ENCODE measurements at places on chromosomes 4 and X.

DNA sequence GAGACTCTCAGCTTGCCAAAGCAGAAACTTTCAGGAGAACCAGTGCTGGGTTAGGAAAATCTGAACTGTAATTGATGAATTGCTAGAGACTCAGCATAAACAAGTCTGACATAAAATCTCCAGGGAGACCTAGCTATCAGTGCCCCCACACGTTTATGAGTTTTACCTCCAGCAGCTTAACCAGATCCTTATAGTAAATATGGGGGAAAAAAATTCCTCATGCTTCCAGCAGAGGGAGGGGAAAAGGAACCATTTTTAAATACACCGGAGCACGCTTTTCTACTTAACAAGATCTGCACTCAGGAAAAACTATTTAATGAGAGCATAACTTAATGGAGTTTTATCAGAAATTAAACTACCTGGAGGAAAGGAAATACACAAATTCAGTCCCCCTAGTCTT, 1040.7 kb upstream of the INTU start:
- no peak for DNase-seq
- H3K4me3 ChIP-seq, result no peak overlapping the region

GRCh38 chr4:59969909-59970308, 1230.2 kb upstream of the ADGRL3 start:
- H3K36me3 ChIP-seq, result no peaks in the 10 kb centered on the region
- no peak overlapping the region for H3K27ac ChIP-seq
- H3K4me1 ChIP-seq, result no peaks in the 10 kb centered on the region
- no peak for DNase-seq
- no peaks in the 10 kb centered on the region for H3K27me3 ChIP-seq
- H3K4me3 ChIP-seq, result no peak overlapping the region

- no peaks in the 10 kb centered on the region for H3K36me3 ChIP-seq
- no peak overlapping the region for H3K4me3 ChIP-seq
- no peak for DNase-seq
- H3K27me3 ChIP-seq, result no peaks in the 10 kb centered on the region
- H3K27ac ChIP-seq, result no peak overlapping the region
Measured at GRCh38 chrX:12378706-12379105, 240.4 kb downstream of the FRMPD4 start.

GRCh38 chr4:9792381-9792780, 10.9 kb downstream of the DRD5 start:
- H3K36me3 ChIP-seq, result no peaks in the 10 kb centered on the region
- H3K27ac ChIP-seq, result no peak overlapping the region
- H3K4me1 ChIP-seq, result no peaks in the 10 kb centered on the region

DNA sequence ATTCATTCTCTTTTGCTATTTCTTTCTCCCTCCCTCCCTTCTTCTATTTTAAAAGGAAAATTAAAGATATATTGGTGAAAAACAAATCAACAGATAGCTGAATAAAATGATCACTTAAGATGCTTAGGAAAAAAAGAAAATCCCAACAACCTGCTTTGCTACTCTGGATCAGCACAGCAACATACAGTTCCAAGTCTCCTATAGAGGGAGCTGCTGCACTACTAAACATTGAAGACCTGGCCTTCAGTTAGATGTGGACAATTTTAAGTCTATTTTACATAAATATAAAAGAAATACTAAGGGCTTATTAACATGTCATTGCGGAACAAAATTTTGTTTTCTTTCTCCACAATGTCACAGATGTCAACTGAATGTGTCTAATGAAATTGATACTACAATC, 226.4 kb downstream of the MAGEB5 start:
- H3K27me3 ChIP-seq, result no peaks in the 10 kb centered on the region

- no peaks in the 10 kb centered on the region for H3K27me3 ChIP-seq
- no peak overlapping the region for H3K4me3 ChIP-seq
- DNase-seq, result no peak
- no peak overlapping the region for H3K27ac ChIP-seq
Measured at GRCh38 chr4:26181616-26182015, 139.2 kb upstream of the RBPJ start.

DNA sequence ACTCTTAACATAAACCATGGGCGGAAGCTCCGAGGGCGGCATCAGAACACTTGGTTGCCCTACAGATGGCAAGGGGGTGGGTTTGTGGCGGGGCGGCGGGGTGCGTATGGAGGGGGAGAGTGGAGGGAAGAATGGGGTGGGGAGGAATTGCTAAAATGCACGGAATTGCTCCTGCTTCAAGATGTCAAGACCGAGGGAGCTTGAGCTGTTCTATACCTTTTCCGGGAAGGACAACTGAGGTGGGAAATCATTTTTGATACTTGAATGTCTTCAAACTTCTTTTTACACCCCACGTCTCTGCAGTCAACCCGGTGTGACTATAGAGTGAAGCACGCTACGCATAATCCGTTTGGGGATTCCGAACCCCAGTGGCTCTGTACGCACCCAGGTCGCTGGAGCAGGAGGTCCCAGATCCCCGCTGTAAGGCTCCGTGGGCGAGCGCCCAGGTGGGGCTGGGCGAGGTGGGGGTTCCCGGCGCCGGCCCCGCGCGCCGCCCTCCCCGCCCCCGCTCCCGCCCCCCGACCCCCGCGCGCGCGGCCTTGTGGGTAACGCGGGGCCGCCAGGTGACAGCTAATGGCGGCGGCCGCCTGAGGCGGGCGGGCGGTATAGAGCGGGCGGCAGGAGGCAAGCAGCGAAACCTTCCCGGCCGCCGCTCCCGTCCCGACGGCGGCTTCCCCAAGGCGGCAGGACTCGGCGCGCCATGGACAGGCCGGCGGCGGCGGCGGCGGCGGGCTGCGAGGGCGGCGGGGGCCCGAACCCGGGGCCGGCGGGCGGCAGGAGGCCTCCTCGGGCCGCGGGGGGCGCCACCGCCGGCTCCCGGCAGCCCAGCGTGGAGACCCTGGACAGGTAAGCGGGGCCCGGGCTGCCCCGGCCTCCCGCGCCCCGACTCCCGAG, at the start of gene MTMR1:
Gene MTMR1, plus strand, starts transcription at position 566 of the 894 bp plus-strand sequence. Its CDS starts 135 bp downstream, at position 701.
- H3K4me1 ChIP-seq, result peaks cover 3% of the 10 kb centered on the region
- no peak for DNase-seq
- H3K27ac ChIP-seq, result no peak within 1 kb of the TSS
- H3K4me3 ChIP-seq, result peak within 1 kb of the TSS; percentile 58

GRCh38 chr4:179291657-179292056, 1849.4 kb upstream of the AGA start:
- H3K27ac ChIP-seq, result no peak overlapping the region
- H3K4me1 ChIP-seq, result no peaks in the 10 kb centered on the region
- no peak overlapping the region for H3K4me3 ChIP-seq
- no peak for DNase-seq
- H3K27me3 ChIP-seq, result no peaks in the 10 kb centered on the region

GRCh38 chrX:154046031-154046781, 26.5 kb upstream of the IRAK1 start:
- no peaks in the 10 kb centered on the region for H3K27me3 ChIP-seq
- DNase-seq, result peak; percentile 17
- no peak overlapping the region for H3K4me3 ChIP-seq

GRCh38 chr4:148302416-148302815, 139.8 kb downstream of the NR3C2 start:
- DNase-seq, result no peak
- no peak overlapping the region for H3K27ac ChIP-seq
- no peak overlapping the region for H3K4me3 ChIP-seq
- no peaks in the 10 kb centered on the region for H3K36me3 ChIP-seq
- H3K27me3 ChIP-seq, result no peaks in the 10 kb centered on the region

GRCh38 chr4:71867598-71867997, 83.7 kb upstream of the GC start:
- H3K27ac ChIP-seq, result no peak overlapping the region
- no peak overlapping the region for H3K4me3 ChIP-seq
- DNase-seq, result no peak
- H3K27me3 ChIP-seq, result no peaks in the 10 kb centered on the region
- no peaks in the 10 kb centered on the region for H3K4me1 ChIP-seq

GRCh38 chr4:33086331-33086925, 2366.3 kb downstream of the PCDH7 start:
- H3K27ac ChIP-seq, result no peak overlapping the region
- no peak overlapping the region for H3K4me3 ChIP-seq
- H3K4me1 ChIP-seq, result peaks cover 5% of the 10 kb centered on the region
- no peaks in the 10 kb centered on the region for H3K36me3 ChIP-seq

- peaks cover 3% of the 10 kb centered on the region for H3K4me1 ChIP-seq
- DNase-seq, result no peak
- no peaks in the 10 kb centered on the region for H3K27me3 ChIP-seq
- no peak overlapping the region for H3K4me3 ChIP-seq
Measured at GRCh38 chr4:6901669-6902317, 7.8 kb upstream of the TBC1D14 start.

- no peak overlapping the region for H3K4me3 ChIP-seq
- H3K27ac ChIP-seq, result no peak overlapping the region
- peaks cover 8% of the 10 kb centered on the region for H3K36me3 ChIP-seq
- DNase-seq, result no peak
Measured at GRCh38 chr4:183244019-183244418, 76.1 kb downstream of the CLDN22 start.

GRCh38 chrX:17656035-17656418, 81.3 kb upstream of the SCML1 start:
- H3K4me1 ChIP-seq, result peaks cover 2% of the 10 kb centered on the region
- peak overlapping the region; percentile 42 for H3K4me3 ChIP-seq
- DNase-seq, result no peak
- H3K27me3 ChIP-seq, result no peaks in the 10 kb centered on the region
- H3K36me3 ChIP-seq, result no peaks in the 10 kb centered on the region
- H3K27ac ChIP-seq, result no peak overlapping the region

- no peak overlapping the region for H3K4me3 ChIP-seq
- no peaks in the 10 kb centered on the region for H3K27me3 ChIP-seq
- H3K4me1 ChIP-seq, result no peaks in the 10 kb centered on the region
- no peak for DNase-seq
- H3K36me3 ChIP-seq, result no peaks in the 10 kb centered on the region
Measured at GRCh38 chrX:150450519-150451177, 87.5 kb downstream of the MAMLD1 start.

GRCh38 chr4:145881989-145882388, 56.6 kb downstream of the ZNF827 start:
- H3K36me3 ChIP-seq, result peaks cover 5% of the 10 kb centered on the region
- no peak overlapping the region for H3K27ac ChIP-seq
- no peak overlapping the region for H3K4me3 ChIP-seq
- peaks cover 7% of the 10 kb centered on the region for H3K4me1 ChIP-seq
- no peaks in the 10 kb centered on the region for H3K27me3 ChIP-seq

DNA sequence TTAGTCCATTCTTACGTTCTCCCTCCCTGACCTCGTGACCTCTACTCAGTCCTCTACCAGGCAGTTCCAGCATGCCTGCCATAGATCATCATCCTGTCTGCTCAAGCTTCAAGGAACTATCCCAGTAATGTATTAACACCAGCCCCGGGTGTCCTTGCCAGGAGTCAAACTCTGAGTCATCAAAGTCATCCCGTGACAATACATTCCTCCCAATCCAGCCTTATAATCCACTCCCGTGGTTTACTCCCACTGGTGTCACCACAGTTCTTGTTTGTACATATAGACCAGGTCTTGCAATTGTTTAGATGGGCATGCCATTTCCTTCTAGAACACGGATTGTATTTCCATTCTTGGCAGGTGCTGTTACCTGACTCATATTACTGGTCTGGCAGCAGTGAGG, 68.7 kb upstream of the TAB3 start:
- no peaks in the 10 kb centered on the region for H3K36me3 ChIP-seq
- no peak overlapping the region for H3K4me3 ChIP-seq
- no peaks in the 10 kb centered on the region for H3K27me3 ChIP-seq
- no peak overlapping the region for H3K27ac ChIP-seq

DNA sequence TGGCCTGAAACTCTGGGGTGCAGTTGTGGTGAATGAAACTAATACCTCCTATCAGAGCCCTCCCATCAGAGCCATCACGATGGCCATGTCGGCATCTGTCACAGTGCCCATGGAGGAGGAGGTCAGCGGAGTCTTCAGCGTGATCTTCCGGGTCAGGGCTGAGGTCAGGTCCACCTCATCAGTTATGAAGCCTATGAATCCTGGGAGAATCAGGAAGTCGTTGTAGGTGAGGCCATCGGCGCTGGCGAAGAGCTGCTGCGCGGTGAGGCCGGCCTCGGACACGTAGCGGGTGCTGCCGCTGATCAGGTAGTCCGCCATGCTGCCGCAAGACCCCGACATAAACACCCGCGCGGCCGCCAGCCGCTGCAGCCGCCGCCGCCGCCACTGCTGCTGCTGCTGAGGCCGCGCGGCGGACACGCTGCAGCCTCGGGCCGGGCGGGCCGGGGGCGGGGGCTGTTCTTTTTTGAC, 376.7 kb upstream of the MAOA start:
- no peaks in the 10 kb centered on the region for H3K4me1 ChIP-seq
- no peak overlapping the region for H3K4me3 ChIP-seq
- no peaks in the 10 kb centered on the region for H3K27me3 ChIP-seq
- H3K27ac ChIP-seq, result no peak overlapping the region
- H3K36me3 ChIP-seq, result no peaks in the 10 kb centered on the region

DNA sequence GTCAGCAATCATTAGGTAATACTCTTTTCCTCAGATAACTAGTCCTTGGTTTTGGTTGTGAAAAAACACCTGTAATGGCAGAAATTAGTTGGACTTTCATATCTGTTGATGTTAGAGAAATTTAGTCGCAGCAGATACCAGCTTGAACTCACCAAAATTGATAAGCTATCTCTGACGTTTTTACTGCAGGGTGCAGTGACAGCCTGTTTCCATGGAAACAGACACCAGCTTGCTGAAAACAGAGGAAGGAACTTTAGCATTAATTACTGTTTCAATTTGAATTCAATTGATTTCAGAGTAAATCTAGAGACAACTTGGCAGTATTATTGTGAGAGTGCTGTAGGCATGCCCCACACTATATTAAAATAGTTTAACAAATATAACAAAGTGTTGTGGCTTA, 246.5 kb downstream of the PPP1R2C start:
- no peak overlapping the region for H3K27ac ChIP-seq
- H3K4me1 ChIP-seq, result no peaks in the 10 kb centered on the region
- H3K4me3 ChIP-seq, result no peak overlapping the region

DNA sequence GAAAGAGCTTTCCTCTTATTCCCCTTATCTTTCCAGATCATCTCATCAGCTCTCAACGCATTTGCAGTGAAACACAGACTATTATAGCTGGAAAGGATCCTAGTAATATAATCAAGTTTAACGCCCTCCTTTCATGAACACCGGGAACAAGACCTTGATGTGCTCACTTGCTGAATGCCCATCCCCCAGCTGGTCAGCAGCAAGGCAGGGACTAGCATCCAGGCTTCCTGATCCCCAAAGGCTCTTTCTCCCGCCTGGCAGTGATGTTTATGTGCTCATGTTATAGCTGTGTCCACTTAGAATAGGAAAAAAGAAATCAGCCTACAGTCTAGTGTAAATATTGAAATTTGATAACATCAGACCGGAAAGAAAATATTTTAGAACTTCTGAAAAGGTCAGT, 24.6 kb downstream of the GPC4 start:
- no peak overlapping the region for H3K4me3 ChIP-seq
- no peaks in the 10 kb centered on the region for H3K27me3 ChIP-seq
- no peak overlapping the region for H3K27ac ChIP-seq
- H3K4me1 ChIP-seq, result peaks cover 7% of the 10 kb centered on the region
- H3K36me3 ChIP-seq, result no peaks in the 10 kb centered on the region
- DNase-seq, result no peak
